T-helper 2 cell treated with Interferon-gamma antibody and Interleukin-4, amounts not matched to agents 5 μg/mL and 100 μg/mL, for 36 hours (primary cell): ENCODE measurements at places on chromosomes 13 and 19.

GRCh38 chr19:27647423-27647822, 1565.5 kb downstream of the UQCRFS1 start:
- DNase-seq = no peak

- DNase-seq = no peak
These were observed 7.5 kb upstream of the OR10H5 start for GRCh38 chr19:15779756-15780476.

GRCh38 chr19:28429356-28429755, 783.6 kb downstream of the UQCRFS1 start:
- DNase-seq = no peak

DNA sequence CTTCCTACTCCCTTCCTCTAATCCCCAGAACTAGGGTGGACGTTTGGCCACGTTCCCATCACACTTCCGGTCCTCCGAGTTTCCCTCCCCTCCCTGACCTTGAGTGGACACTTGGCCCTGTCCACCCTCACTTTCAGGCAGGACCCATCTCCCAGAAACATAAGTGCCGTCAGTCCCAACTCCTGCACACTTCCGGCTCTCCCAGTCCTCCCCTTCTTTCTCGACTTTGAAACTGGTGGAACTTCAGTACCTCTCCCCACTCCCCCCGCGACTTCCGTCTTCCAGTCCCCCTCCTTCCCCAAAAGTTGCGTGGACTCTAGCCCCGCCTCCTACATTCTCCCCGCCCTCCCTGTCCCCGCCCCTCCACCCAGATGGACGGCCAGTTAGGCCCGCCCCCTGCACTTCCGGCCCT, 278 bp upstream of the ZNF274 start:
- DNase-seq = no peak

DNA sequence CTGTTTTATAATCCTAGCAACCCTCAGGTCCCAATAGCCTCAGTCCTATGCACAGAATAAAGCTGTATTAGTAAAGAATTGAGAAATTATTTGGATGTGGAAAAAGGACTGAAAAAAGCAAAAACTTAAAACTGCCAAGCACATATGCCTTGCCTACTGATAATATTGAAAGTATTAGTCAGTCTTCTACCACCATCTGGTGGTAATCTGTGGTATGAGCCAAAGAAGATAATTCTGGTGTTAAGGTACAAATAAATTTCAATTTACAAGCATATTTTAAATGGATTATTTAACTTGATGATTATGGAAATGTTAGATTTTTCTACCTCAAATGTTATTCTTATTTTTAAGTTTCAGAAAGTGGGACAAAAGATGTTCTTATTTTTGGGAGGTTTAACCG, 460.3 kb upstream of the KLHL1 start:
- no peak for DNase-seq

DNA sequence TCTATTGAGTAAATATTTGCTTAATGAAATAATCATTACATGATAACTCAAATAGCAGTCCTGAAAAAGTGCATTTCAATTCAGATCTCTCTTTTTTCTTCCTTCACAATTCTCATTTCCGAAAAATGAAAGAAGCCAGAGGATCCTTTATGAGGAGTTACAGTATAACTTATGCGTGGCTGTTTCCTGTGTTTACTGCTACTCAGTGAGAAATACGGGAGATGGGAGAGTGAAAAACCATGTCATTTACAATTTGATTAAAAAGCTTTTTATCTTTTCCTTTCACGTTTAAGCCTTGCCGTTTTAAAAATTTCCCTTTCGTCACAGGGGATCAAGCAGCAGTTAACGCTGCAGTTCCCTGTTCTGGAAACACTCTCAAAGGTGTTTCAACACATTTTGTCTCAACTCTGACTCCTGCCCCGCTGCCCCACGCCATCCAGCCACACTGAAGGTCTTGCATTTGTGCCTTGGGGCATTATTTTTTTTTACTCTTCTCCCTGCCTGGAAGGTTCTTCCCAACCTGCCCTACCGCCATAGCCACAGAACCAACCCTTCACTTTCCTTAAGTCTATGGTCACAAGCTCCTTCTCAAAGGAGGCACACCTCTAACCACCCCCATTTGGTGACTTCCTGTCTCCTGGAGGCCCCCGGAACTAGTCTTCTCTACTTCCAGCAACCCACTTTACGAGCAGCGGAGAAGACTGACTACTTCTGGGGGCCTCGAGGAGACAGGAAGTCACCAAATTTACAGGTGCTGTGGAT, 17.0 kb downstream of the KL start:
- DNase-seq = no peak
